ENCODE measurements at places on chromosomes 12 and 14. TPM values are rescaled to one million over a fixed set of nuclear protein-coding genes. Genes with fewer than 3 reads are reported as not detected.

DNA sequence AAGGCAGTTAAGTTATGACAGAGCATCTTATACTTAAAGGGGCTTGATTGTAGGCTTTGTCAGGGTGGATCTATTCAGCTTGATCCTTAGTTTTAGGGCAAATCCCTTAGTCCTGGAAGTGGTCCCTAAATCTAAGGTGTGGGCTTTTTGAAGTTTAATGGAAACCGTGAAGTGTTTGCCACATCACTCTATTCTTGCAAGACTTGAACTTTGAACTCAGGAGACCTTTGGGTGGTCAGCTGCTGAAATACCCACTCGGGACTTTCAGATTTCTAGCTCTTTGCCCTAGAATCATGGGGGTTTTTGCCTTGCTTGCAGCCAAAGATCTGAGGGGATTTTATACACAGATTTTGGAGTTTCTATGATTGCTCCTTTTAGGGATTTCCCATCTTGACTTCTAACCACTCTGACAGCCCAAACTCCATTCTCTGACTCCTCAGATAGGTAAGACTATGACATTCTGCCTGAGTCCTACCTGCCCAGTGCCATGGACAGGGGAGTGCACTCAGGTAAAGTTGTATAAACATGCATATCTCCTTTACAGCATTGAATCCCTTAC, 39.9 kb downstream of the SNAPC1 start:
- DNase-seq = no peak

GRCh38 chr14:50363714-50364111, 33.0 kb downstream of the CDKL1 start:
- DNase-seq = peak; percentile 34

FOXM1 gene
- 45.8 TPM for total RNA-seq

- no peak for DNase-seq
Observed at GRCh38 chr12:8894378-8894777, 19.9 kb upstream of the PHC1 start.

- no peak for DNase-seq
Observed at GRCh38 chr14:73263606-73264005, 26.3 kb downstream of the PAPLN start.

DNA sequence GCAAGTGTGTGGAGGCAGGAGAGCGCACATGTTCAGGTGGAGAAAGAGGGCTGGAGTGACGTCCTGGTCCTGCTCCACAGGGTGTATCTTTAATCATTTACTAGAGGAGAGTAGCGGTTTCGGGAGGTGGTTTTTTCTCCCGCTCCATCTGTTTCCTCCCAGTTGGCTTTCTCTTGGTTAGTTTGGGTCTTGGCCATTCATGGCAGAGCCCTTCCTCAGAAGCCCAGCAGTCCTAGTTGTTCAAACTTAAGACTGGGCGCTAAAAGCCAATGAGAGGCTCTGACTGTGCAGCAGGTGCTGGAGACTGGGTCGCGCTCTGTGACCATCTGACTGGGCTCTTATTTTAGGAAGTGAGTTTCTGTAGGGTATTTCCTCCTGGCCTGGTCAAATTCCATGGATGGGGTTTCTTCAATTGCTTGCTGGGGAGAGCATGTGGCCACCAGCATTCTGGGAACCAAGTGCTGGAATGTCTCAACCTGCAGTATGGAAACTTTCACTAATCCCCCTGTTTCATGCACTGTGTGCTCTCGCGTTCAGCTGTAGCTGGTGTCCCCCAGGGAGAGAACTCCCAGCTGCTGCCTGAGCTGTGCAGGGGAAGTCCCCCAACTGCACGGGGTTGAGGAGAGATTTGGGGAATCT, 27.4 kb upstream of the TSPAN9 start:
- DNase-seq = no peak

CLEC1A gene
- total RNA-seq = 0.50 TPM

- peak; percentile 60 for DNase-seq
Observed at GRCh38 chr12:50572287-50572686, 67.5 kb downstream of the DIP2B start.

GRCh38 chr12:55320201-55320600, 6.1 kb downstream of the OR6C1 start:
- no peak for DNase-seq

TESPA1 gene
- total RNA-seq = 11.7 TPM

GRCh38 chr12:13116259-13116658, 12.8 kb upstream of the GSG1 start:
- DNase-seq = no peak

PIP4P1 gene
- total RNA-seq = 32.8 TPM
